NCI-H187 (cell line): ENCODE measurements at places on chromosomes 16 and 17.

GRCh38 chr16:54930005-54930868, at the start of gene IRX5:
Gene IRX5 (plus strand): TSS chr16:54930865. CDS start chr16:54931199, 334 bp downstream.
- peak; percentile 71 for DNase-seq

DNA sequence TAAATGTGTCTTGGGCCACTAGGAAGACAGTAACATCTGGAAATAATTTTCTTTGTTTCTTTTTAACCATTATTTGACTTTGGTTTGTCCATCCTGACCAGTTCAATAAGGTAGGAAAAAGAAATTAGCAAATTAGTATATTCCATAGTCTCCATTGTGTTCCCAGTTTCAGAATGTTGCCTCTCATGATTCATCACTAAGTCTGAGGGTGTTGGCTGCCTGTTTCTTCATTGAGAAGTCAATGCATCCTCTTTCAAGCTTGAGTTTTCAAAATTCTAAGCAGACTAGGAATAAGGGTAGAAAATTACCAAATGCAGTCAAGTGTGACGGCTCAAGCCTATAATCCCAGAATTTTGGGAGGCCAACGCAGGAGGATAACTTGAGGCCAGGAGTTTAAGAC, 41.9 kb downstream of the ZFHX3 start:
- no peak for DNase-seq

GRCh38 chr16:8721336-8722024, 47.1 kb downstream of the ABAT start:
- peak; percentile 41 for DNase-seq

DNA sequence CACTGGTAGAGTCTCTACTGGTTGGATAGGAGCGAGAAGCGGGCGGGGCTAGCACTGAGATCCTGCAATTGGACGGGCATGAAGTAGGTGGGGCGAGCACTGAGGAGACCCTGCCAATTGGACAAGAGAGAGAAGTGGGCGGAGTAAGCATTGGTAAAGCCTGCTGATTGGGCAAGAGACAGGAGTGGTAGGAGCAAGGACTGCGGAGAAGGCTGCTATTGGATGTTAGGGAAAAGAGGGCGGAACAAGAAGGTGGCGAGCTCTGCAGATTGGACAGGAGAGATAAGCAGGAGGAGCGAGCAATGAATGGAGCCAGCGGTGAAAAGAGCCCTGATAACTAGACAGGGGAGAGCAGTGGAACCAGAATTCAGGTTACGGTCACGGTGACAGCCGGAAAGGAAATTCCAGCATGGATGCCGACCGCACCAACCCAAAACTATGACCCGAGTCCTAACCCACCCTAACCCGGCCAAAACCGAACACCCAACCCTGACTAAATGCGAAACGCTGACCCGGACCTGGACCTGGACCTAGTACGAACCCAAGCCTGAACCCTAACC, 4.8 kb downstream of the SCGB1C2 start:
- no peak for DNase-seq

- no peak for DNase-seq
These were observed 668 bp downstream of the SPATA2L start for GRCh38 chr16:89700649-89701424.
